ENCODE measurements at places on chromosomes 7 and 10.
A peak's percentile ranks its signal among the peaks of the same experiment; 100 is the strongest.

- DNase-seq: no peak
Observed at GRCh38 chr10:58696736-58697135, 184.1 kb downstream of the BICC1 start.

- DNase-seq: no peak
Observed at GRCh38 chr7:80453699-80454340, 58.0 kb downstream of the GNAT3 start.

DNA sequence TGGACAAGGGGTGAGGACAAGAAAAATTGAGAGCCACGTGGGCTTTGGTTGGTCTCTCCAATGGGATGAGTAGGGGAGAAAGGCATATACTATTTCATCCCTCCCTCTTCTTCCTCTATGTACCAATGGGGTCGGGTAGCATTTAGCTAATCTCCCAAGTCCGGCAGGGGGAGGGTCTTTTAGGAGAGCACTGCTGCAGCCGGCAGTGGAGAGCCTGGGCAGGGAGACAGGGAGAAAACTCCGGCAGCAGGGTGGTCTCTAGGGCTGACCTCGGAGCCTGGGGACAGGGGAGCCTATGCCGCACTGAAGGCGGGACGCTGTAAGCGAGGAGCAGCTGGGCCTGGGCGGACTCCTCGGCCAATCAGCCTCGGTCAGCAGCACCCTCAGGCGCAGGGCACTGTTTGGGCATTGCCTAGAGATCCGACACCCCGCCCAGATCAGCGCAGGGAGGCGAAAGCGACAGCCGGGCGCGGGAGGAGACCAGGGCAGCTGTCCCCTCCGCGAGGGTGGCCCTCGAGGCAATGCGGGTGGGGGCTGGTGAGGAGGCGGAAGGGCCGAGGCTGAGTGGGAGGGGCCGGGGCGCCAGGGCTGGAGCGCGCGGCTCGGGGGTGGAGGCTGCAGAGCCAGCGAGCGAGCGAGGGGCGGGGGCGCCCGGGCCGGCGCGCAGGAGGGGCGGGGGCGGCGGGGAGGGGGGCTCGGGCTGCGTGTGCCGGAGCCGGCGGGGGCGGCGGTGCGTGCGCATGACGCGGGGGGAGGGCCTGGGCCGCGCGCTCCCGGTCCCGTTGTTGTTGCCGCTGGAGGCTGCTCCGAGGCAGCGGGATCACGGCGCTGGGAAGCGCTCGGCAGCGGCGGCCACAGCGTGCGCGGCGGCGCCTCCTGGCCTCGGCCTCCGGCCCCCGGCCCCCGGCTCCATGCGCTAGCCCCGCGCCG lies at the start of gene AGAP3:
AGAP3 (plus strand) TSS at position 785 of the 930 bp plus-strand sequence. CDS start 267 bp downstream, outside the sequence.
- peak; percentile 59 for DNase-seq

- DNase-seq: no peak
Observed at GRCh38 chr7:133742709-133743538, 384.2 kb upstream of the LRGUK start.

- DNase-seq: peak; percentile 26
Observed at GRCh38 chr7:77415823-77416620, at the start of gene GSAP. Gene GSAP, minus strand, starts transcription at chr7:77416349. Its CDS starts 28 bp downstream, at chr7:77416321.

- peak; percentile 40 for DNase-seq
Observed at GRCh38 chr7:157299613-157300368, 37.0 kb upstream of the DNAJB6 start.

DNA sequence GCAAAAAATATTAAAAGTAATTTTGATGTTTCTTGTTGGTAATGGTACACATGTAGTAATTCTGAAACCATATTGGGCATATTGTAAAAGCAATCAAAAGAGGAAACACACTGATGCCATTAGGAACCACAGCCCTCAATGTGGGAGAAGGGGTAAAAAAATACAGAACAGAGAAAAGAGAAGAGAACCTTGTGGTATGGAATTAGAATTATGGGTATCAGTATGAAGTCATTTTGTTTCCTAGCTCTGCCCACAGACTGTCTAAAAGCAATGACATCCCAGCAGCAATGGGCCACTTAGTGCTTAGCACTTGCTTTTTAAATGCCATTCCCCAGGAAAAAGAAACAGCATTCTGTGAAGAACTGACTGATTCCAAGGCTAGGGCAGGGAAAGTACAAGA lies 61.5 kb downstream of the CPVL start:
- no peak for DNase-seq

GRCh38 chr7:70036695-70037094 lies 438.4 kb downstream of the AUTS2 start:
- DNase-seq: no peak

DNA sequence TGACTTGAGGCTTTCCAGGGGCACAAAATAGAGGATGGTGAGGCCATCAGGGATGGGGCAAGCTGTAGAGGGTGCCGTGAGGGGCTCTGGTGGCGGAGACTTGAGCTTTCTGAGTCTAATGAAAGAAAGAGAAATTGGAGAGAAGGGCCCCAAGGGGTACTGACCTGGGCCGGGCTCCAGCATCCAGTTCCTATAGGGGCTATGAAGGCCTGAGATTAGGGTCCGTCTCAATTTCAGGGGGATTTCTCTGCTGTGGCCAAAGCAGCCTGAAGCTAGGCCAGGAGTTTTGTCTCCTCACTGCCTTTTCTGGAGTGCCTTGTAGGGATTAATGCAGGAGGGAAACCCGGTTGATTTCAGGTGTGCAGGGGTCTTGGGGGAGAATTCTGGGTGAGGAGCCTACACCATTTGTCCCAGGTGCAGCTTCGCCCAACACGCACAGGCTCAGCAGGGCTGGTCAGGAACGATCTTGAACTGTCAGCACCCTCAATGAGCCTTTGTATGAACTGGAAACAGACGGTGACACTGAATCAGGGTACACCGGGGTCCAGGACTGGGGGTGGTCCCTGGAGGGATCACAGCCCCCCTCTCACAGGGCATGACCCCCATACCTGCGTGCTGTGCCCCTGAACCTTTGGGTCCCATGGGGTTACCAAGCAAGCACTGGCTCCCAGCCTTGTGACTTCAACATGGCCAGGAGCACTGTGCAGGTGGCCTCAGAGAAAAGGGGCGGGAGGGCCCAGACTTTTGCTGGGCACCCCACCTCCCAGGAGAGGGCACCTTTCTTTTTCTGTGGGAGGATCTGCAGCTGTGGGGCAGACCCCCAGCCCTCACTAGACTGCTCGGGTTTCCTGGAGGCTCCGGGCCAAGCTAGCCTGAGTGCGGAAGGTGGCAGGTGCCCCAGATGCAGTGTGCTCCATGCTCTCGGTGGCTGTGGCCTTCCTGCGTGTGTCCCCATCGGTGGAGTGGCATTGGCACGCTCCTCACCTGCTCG lies 122.9 kb upstream of the RET start:
- DNase-seq: no peak

- DNase-seq: no peak
Observed at GRCh38 chr7:51244885-51245284, 71.7 kb downstream of the COBL start.

DNA sequence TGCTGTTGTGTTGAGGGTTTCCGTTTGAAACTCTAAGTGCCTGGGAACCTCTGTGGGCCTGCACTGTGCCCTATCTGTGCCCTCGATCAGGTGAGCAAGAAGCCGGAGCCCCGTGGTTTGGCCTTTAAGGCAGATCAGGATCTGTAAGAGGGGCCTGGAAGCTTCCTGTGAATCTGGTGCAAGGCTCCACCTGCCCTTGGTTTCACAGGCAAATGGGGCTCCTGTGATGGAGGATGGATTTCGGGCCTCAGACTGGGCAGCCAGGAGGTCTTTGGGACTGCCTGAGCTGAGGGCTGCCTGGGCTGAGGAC lies 21.6 kb downstream of the SCART1 start:
- DNase-seq: peak; percentile 13

- peak; percentile 84 for DNase-seq
Observed at GRCh38 chr7:66114743-66115649, at the start of gene CRCP. Gene CRCP, plus strand, starts transcription at chr7:66114847. Its CDS starts 116 bp downstream, at chr7:66114963.

- DNase-seq: no peak
Observed at GRCh38 chr7:150838965-150839650, 13.2 kb upstream of the AOC1 start.

- DNase-seq: no peak
Observed at GRCh38 chr7:155847821-155848435, 35.7 kb upstream of the SHH start.

DNA sequence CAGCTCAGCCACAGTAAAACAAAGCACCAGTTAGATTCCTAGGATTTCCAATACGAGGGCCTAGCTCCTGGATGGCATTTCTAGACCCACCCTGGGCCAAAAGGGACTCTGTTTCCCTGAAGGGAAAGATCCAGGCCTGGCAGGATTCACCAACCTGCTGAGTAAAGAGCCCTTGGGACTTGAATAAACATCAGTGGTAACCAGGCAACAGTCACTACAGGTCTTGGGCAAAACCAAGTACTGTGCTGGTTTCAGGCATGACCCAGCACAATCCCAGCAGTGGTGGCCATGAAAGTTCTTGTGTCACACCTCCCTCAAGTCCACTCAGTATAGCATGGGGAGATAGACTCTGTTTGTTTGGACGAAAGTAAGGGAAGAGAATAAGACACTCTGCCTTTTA lies 31.0 kb upstream of the STARD3NL start:
- DNase-seq: no peak

DNA sequence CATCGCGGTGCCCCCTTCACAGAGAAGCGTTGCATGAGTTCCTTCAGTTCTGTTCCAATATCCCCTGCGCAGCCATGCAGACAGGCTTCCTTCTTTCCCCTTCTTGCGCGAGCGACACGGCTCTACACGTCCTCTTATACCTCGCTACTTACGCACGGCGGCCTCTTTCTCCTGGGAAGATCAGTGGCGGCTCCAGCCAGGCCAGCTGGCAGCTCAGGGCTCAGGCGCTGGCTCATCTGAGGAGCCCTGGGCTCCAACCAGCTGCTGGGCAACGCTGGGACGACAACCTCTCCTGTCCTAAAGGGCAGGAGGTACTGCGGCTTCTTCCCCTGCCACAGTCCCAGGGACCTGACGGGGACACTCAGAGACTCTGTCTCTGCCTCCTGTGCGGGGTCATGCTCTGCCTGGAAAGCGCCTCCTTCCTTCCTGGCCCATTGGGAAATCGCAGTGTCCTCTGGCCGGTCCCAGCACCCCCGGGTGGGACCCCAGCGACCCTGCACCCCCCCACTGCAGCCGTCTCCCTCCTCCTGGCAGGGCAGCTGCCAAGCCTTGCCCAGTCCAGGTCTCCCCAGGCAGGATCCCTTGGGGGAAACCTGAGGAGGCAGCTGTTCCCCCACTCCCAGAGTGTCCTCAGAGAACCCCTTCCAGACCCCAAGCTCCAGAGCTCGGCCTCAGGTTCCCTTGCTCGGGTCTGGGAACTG lies 5.0 kb upstream of the FAM20C start:
- no peak for DNase-seq

- no peak for DNase-seq
Observed at GRCh38 chr10:62648921-62649320, 155.6 kb upstream of the ADO start.

GRCh38 chr7:46033592-46033991 lies 112.5 kb upstream of the IGFBP3 start:
- no peak for DNase-seq

DNA sequence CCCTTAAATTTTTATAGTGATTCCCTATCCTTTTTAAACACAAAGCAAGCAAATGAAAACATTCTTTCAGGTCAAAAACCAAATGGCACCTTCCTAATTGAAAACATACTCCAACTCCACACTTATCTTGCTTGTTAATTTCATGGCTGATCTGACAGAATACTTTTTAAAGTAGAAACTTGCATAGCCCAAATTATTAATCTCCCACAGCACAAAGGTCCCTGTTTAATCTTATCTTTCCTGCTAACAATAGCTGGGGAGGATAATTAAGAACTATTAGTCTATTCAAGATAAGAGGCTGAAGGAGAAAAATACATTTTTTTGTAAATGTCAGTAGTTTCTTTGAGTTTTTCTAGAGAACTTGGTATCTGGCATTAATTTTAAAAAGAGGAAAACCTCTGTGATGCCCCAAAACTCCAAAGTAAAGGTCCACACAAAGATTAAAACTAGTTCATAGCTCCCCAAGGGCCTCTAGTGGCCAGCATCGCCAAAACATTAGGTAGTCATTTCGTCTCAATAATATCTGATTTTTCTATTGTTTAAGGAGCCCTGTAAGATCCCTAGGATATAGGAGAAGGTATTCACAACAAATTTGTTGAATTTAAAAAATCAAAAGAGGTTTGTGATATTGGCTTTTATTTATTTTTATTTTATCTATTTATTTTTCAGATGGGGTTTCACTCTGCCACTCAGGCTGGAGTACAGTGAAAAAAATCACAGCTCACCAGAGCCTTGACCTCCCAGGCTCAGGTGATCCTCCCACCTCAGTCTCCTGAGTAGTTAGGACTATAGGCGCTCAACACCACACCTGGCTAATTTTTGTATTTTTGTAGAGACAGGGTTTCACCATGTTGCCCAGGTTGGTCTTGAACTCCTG lies 14.7 kb downstream of the CDNF start:
- peak; percentile 19 for DNase-seq

- no peak for DNase-seq
Observed at GRCh38 chr7:124965553-124965952, 35.9 kb upstream of the POT1 start.

- DNase-seq: no peak
Observed at GRCh38 chr10:103921750-103922195, 3.8 kb upstream of the STN1 start.

GRCh38 chr10:675532-675931 lies 13.9 kb downstream of the DIP2C start:
- no peak for DNase-seq

DNA sequence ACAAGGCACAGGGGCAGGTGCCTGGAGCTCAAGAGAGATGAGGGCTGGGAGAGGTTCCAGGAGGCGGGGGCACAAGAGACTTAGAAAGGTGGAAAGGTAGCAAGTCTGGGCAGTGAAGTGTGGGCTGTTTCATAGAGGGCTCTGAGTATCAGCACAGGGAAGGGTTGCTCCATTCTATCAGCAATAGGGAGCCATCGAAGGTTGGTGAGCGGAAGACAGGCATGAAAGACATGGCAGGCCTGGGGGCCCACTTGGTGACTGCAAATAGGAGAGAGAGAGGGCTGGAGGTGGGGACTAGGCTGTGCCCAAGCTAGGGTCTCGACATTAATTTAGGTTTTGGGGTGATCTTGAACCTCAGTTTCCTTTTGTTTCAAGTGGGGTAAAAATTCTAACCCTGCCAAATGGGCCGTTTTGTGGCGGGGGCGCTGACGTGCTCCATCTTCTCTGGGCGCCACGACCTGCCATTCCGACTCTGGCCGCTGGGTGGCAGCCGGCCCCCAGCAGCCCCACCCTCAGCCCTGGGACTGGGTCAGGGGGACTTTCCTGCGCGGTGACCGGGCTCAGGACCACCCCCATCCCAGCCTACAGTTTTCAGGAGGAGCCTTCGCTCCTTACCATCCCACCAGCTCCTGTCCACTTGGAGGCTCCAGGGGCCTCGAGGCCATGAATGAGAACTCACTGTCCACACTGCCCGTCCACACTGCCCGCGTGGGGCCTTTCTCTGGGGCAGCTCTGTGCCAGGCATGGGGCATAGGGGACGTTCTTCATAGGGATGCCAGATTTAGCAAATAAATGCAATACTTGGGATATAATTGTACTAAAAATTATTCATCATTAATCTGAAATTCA lies 37.2 kb upstream of the PCBD1 start:
- peak; percentile 9 for DNase-seq

DNA sequence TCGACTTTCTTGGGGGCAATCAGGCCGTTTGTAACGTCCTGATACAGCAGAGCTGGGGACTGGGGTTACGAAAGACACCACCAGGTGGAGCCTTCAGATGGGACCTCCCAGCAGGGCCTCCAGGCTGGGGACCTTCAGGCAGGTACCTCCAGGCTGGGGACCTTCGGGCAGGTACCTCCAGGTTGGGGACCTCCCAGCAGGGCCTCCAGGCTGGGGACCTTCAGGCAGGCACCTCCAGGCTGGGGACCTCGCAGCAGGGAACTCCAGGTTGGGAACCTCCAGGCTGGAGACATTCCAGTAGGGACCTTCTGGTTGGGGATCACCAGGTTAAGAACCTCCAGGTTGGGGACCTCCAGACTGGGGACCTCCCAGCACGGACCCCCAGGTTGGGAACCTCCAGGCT lies 23.5 kb upstream of the GPR146 start:
- no peak for DNase-seq

GRCh38 chr7:16129431-16130110 lies 291.8 kb downstream of the CRPPA start:
- no peak for DNase-seq
